ENCODE measurements at places on chromosomes 13 and 19.

GRCh38 chr19:57280165-57280961 lies at the start of gene ZNF460:
Gene ZNF460, plus strand, starts transcription at chr19:57280485. Its CDS starts 322 bp downstream, at chr19:57280807.
- DNase-seq, result peak; percentile 97

GRCh38 chr19:49823472-49823871 lies 5.4 kb downstream of the MED25 start:
- no peak for DNase-seq

DNA sequence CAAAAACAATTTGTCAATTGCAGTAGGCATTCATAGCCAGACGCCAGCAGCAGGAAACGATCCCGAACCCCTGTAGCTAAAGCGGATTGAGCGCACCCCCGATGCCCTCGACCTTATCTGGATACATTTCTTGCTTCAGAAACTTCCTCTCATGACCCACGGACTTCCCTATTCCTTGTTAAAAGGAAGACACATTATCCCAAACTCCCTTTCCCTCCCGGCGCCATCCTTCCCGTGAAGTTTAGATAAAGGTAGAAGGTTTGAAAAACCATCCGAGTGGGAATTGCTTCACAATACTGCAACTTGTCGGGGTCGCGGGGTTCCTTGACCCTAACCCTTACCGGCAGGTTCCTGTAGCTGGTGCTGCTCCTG lies 977 bp downstream of the PCDH20 start:
- DNase-seq, result peak; percentile 12

GRCh38 chr19:46066471-46066870 lies 25.7 kb upstream of the IGFL4 start:
- no peak for DNase-seq

Data from kidney tubule cell (primary cell).